ENCODE measurements at places on chromosomes 4 and X.
A peak's percentile ranks its signal among the peaks of the same experiment; 100 is the strongest.

DNA sequence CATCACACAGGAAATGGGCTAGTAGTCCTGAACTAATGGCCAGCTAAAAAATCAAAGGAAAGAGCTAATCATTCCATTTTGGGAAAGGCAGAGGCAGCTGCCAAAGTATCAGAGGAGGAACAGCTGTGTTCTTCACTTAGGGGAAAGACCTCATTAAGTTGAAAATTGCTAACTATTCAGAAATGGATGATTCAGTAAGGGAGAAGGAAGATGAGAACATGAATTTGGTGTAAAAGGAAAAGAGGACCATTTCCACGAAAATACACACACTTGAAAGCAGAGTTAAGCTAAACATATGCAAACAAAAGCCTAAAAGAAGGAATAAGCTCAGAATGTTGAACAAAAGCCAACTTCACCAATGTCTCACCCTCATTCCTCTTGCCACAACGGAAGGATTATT lies 90.4 kb downstream of the PCDH19 start:
- no peak for DNase-seq

GRCh38 chrX:123673813-123674212 lies 59.0 kb downstream of the THOC2 start:
- no peak for DNase-seq

- DNase-seq: no peak
Measured at GRCh38 chr4:80097400-80098177, 24.6 kb upstream of the ANTXR2 start.

DNA sequence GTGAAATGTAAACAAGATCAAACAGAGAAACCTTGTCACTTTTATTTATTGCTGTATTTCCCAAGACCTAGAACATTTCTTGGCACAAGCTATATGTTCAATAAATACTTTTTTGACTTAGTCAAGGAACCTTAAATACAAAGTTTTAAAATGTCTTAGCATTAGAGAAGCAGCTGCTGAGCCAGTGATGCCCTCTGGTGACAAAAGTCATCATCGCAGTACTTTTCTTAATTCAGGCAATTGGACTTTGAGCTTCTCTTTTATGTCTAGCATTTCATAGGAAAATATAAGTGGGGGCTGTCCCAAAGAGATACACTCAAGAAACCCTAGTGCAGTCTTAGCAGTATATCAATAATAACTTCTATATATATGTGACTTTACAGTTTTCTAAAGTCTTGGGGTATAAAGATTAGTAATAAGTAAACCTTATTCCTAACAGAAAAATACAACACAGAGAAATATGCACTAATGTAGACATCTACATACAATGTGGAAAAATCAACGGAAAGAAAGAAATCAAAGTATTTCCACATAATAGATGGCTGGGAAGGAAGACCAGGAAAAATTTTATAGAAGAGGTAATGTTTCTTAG lies 118.4 kb downstream of the DTHD1 start:
- peak; percentile 25 for DNase-seq

DNA sequence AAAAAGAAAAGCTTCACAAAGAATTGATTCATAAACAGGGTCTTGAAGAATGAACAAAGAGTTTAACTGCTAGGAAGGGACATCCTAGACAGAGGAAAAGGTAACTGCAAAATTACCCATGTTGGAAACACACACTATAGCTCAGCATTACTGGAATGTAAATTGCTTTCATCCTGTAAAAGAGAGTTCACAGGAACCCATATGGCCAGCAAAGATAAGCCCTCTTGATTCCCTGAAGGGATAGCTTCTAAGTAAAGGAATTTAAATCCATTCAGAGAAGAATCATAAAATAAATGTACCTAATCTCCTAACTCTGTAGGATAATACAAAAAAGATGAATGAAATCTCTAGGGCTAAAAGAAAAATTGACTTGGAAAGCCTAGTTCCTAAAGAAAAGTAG lies 107.1 kb upstream of the INTU start:
- no peak for DNase-seq

- no peak for DNase-seq
Measured at GRCh38 chr4:158578476-158578875, 56.8 kb downstream of the RXFP1 start.

DNA sequence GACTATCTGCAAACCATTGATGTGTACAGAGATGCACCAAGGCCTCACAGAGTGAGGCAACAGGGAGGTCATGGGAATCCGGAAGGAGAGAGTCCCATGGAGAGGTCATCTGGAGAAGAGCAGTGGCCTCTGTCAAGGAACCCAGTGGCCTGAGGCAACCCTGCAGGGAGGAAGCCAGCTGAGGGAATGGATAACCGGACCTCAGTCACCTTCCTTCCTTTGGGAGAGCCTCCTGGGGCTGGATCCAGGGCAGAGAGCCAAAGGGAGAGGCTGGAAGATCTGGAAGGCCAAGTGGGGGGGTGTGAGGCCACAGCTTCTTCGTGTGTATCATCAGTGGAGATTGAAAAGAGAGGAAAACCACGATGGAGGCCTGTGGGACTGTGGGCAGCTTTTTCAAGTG lies 24.3 kb upstream of the CD38 start:
- no peak for DNase-seq

- DNase-seq: no peak
Measured at GRCh38 chr4:24076811-24077210, 187.0 kb upstream of the PPARGC1A start.
